Omental fat pad (tissue), 4 donors: ENCODE measurements at places on chromosomes 2 and 18. TPM values are rescaled to one million over a fixed set of nuclear protein-coding genes. Genes with fewer than 3 reads are reported as not detected.

DNA sequence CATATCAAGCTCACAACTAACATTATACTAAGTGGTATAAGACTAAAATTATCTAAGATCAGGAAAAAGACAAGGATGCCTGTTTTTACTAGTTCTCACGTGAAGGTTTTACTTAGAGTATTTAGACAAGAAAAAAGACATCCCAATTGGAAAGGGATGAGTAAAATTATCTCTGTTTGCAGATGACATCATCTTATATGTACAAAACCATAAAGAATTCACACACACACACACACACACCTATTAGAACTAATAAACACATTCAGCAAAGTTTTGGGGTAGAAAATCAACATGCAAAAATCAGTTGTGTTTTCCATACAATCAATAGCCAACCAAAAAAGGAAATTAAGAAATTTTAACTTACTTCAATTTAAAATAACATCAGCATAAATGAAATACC is 35.9 kb upstream of the RGPD4 start:
- no peak for DNase-seq

POLR1A gene
- 56.3 TPM for total RNA-seq

AGXT gene
- 0.56 TPM for total RNA-seq

DNA sequence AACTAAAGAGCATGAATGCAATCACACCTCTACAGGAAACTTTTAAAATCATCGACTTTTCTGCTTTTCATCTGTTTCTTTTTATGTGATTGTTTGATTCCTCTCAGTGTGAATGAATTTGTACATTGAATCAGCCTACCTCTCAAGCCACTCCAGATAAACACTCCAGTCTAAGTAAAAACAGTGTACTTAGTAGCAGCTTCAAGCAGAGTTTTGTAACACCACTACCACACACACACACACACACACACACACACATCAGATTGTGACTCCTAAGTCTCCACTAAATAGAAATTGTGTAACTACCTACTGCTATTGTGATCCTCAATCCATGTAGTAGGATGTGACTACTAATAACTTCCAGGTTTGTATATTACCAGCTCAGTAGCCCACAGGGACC is 65.3 kb upstream of the EPB41L5 start:
- no peak for DNase-seq

GRCh38 chr2:120303177-120303576 is 42.8 kb upstream of the INHBB start:
- no peak for DNase-seq

CKAP2L gene
- total RNA-seq: not detected

- no peak for DNase-seq
These were observed 123.6 kb downstream of the LRATD1 start for GRCh38 chr2:14756122-14756541.

DNA sequence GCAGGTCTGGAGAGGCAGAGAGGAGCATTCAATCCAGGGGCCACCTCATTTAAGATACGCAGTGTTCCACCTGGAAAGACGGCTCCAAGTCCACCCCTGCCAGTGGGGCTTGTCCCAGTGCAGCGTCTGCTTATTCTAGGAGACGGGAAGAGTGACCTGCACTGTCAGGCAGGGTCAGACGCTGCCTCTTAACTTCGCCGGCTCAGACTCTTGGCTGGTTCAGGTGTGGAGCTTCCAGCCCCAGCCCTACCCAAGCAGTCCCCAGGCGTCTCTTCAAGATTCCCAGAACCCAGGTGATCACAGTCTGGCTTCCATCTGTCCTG is 208.5 kb downstream of the TFCP2L1 start:
- DNase-seq: no peak

- no peak for DNase-seq
These were observed 460.8 kb downstream of the RNF144A start for GRCh38 chr2:7377916-7378569.

TUBA3E gene
- not detected for total RNA-seq

MAP3K19 gene
- total RNA-seq: not detected

COL6A3 gene
- total RNA-seq: 283 TPM

GRCh38 chr2:43088143-43089073 is 138.0 kb downstream of the ZFP36L2 start:
- DNase-seq: no peak

DNA sequence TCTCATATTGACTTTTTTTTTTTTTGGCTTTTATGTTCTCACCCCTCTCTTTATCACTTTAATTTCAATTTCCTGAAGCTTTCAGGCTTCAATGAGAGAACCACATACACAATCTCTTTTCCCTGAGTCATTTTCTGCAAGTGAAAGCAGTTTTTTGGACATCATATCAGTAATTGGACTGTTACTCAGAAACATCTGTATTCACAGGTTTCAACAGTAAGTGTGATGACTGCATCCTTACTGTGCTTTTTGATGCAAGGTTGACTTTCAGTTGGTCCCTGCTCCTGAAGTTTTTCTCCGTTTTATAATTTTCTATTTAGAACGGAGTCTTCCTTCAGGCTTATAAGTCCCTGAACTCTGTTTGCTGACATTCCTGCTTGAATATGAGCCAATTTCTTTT is 70.5 kb upstream of the CCBE1 start:
- DNase-seq: no peak

PKDCC gene
- 307 TPM for total RNA-seq

- DNase-seq: no peak
These were observed 533.6 kb upstream of the FSHR start for GRCh38 chr2:49687918-49688317.

GRCh38 chr2:222703886-222704285 is 32.4 kb downstream of the MOGAT1 start:
- no peak for DNase-seq
